ENCODE measurements at places on chromosomes 3 and 15.

- peak; percentile 93 for DNase-seq
These were observed 6.4 kb downstream of the CELSR3 start for GRCh38 chr3:48656061-48656840.

GRCh38 chr3:191280882-191281281 lies 48.3 kb upstream of the CCDC50 start:
- no peak for DNase-seq

GRCh38 chr3:70086336-70086735 lies 86.8 kb downstream of the SAMMSON start:
- DNase-seq, result no peak

- DNase-seq, result no peak
These were observed 21.3 kb downstream of the EFCC1 start for GRCh38 chr3:129022114-129023007.

DNA sequence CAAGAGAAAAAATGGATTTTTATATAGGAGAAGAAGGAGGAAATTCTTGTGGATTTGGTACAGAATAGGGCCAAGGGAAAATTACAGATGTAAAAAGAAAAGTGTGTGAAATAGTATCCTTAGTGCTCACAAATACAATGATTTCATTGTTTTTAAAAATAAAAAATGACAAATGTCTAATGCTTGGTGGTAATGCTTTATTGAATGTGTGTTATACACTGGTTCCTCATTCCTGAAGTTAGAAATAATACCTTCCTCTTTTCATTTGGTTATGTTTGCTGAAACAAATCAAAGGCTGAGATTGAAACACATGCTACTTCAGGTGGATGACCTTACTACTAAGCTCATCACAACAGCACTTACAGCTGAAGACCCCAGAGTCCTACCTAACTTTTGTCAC lies 37.7 kb upstream of the CCR2 start:
- no peak for DNase-seq

DNA sequence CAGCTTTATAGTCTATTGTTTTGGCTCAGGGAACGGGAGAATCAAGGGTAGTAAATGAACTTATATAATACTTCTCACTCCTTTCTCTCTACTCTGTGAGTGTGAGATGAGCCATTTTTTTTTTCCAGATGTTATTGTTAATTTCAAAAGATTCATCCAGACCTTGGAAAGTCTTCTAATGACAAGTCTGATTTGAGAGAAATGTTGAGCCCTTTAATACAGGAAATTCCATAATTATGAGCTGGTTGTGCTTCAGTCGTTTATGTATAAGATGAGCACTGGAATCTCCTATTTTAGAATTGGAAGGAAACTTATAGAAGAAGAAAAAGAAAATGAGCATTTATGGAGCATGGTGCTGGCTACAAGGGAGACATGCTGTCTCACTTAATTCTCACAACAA lies 92.0 kb downstream of the FBN1 start:
- no peak for DNase-seq

GRCh38 chr3:11140713-11141104 lies 13.6 kb upstream of the HRH1 start:
- no peak for DNase-seq

DNA sequence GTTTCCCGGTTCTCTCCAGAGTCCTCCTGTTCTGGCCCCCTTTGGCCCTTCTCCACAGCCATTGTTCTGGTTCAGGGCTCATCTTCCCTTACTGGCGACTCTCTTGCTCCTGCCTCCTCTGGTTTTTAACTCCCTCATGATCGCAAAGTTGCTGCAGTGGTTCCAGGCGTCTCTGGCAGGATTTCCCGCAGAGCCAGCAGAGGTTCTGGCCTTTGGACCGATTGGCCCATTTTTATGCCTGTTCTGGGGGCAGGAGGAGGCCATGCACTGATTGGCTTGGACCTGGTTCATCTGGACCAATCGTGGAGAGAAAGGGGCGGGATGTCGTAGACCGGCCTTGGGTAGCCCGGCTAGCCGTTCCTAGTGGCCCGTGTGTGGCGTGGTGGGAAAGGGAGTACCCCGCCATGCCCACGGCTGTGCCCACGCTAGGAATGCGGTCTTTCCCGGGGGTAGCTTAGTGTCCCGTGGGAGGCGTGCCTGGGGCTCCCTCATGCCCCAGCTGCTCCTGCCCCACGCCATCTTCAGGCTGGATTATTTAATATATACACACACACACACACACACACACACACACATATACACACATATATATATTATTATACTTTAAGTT lies 113.4 kb downstream of the FBLN2 start:
- DNase-seq, result no peak

- DNase-seq, result no peak
These were observed 57.4 kb upstream of the MYZAP start for GRCh38 chr15:57534281-57534680.

- DNase-seq, result no peak
These were observed 363 bp downstream of the EMC3 start for GRCh38 chr3:9986230-9986725.

- DNase-seq, result peak; percentile 34
These were observed 283.1 kb upstream of the ATP10A start for GRCh38 chr15:26146202-26146601.

GRCh38 chr3:150996731-150997130 lies 24.2 kb upstream of the CLRN1 start:
- no peak for DNase-seq

DNA sequence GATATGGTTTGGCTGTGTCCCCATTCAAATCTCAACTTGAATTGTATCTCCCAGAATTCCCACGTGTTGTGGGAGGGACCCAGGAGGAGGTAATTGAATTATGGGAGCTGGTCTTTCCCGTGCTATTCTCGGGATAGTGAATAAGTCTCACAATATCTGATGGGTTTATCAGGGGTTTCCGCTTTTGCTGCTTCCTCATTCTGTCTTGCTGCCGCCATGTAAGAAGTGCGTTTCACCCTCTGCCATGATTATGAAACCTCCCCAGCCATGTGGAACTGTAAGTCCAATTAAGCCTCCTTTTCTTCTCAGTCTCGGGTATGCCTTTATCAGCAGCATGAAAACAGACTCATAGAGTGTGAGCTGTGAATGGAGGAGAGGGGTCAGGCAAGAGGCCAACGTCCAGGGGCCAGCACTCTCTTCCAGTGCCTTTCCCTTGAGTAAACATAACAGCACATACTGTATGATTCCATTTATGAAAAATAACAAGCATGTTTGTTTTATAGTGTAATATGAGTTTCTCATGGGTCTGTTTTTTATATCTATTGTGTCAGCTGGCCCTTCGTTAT lies 16.3 kb upstream of the LCTL start:
- DNase-seq, result no peak

DNA sequence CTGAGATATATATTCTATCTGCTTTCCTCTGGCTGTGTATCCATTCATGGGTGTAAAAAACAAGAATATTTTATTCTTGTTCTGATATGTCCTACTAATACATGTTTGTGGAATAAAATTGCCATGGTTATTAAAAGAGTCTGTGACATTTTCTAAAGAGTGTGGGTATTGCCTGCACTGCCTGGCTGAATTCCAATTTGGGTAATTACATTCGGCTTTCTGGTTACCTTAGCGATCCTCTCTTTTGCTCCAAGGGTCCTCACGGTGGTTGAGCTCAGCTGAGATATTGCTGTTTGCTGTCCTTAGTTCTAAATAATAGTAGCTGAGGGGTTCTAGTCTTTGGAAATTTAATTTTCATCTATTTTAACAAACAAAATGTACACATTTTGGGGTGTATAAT lies 301.4 kb upstream of the DNAJC19 start:
- DNase-seq, result no peak

DNA sequence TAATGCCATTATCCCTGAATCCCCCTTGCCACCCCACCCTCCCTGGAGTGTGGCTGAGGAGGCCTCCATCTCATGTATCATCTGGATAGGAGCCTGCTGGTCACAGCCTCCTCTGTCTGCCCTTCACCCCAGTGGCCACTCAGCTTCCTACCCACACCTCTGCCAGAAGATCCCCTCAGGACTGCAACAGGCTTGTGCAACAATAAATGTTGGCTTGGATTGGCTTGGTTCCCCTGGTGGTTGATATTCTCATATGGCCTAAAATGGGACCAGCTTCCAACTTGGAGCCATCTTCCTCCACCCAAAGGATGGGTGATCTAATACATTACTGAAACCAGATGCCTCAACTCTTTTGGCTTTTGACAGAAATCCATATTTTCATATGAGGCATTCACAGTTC lies 34.9 kb downstream of the VIPR1 start:
- DNase-seq, result no peak

- DNase-seq, result no peak
These were observed 42.3 kb downstream of the RAB8B start for GRCh38 chr15:63231706-63232105.

- DNase-seq, result no peak
These were observed 1.2 kb downstream of the OSBPL11 start for GRCh38 chr3:125594125-125594524.

GRCh38 chr3:57512166-57512565 lies 32.0 kb downstream of the DNAH12 start:
- DNase-seq, result no peak

DNA sequence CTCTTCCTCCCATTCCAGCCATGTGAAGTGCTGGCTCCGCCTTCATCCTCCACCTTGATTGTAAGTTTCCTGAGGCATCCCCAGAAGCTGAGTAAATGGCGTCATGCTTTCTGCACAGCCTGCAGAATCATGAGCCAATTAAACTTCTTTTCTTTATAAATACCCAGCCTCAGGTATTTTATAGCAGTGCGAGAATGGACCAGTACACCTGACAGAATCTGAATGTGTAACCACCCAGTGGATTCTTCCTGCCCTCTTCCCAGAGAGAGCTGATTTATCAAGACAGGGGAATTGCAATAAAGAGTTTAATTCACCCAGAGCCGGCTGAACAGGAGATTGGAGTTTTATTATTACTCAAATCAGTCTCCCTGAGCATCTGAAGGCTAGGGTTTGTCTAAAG lies 86.6 kb downstream of the C3orf70 start:
- DNase-seq, result no peak

DNA sequence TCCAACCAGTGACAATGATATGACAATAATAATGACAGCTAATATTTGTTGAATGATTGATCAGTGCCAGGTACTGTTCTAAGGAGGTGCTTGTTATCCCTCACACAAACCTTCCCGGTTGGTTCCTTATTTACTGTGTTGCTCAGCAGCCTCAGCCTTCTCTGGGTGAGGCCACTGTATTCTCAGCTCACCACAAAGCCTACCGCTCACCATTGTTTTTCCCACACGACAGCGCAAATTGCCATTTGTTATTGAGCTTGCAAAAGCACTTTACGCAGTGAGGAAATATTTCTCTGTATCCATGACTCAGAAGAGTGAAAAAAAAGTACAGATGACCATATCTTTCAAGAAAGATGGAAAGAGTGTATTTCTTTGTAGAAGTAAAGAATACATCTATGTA lies 49.5 kb upstream of the PDZRN3 start:
- DNase-seq, result no peak

GRCh38 chr15:38954090-38954489 lies 389.5 kb upstream of the RASGRP1 start:
- DNase-seq, result no peak

- no peak for DNase-seq
These were observed 34.1 kb downstream of the CGNL1 start for GRCh38 chr15:57410373-57410772.

DNA sequence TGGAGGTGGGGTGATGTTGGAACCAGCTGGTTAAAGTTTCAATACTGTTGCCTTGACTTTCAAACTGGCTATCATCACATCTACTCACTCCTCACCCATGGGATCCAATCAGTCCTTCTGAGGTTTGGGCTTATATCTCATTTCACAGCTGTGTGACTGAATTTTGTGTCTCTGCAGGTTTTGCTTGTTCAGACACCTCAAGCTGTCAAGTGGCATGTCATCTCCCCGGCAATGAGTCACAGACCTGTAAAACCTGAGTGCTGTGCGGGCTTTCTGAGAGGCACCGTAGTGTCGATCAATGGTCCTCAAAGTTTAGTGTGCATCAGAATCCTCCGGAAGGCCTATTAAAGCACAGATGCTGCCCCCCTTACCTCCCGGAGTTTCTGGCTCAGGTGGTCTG lies 86.4 kb upstream of the RORA start:
- DNase-seq, result no peak

DNA sequence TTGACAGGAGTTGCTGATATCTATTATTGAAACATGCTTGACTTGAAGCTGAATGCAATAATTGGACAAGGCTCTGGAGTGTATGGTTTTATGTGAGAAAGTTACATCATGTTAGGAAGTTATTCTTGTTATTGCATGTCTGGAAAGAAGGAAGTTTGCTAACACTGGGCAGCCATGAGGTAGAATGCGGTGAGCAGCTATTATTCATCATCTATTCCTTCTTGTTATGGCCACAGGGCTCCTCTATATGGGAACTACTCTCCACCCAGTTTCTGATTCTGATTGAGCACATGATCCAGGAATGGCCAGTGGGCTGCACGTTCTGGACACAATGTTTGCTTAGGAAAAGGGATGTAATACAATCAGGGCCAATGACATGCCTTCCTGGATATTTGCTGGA lies 37.8 kb upstream of the SCN5A start:
- DNase-seq, result no peak

- no peak for DNase-seq
These were observed 418.4 kb downstream of the PDCD6IP start for GRCh38 chr3:34216711-34217335.

GRCh38 chr3:185851046-185851445 lies 26.2 kb upstream of the IGF2BP2 start:
- no peak for DNase-seq

- DNase-seq, result no peak
These were observed 36.2 kb upstream of the CPNE4 start for GRCh38 chr3:132071043-132071442.

- DNase-seq, result peak; percentile 49
These were observed 220.3 kb downstream of the PDZRN3 start for GRCh38 chr3:73404435-73404834.

DNA sequence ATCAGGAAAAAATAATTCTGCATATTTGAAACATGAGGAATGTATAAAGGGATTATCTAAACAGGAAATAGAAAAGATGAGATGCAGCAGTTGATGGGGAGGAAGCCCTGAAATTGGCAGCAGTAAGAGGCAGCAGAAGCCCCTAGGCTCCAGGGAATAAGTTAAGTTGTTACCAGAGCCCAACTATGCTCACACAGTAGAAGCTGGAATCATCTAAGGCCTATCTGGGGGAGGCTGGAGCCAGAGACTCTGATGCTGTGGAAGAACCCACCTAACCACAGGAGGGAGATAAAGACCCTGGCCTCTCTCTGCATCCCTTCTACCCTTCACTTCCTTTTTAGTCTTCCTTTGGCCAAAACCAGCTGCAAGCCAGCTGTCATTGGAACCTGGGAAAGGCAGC lies 519.7 kb downstream of the DIPK2A start:
- DNase-seq, result no peak

DNA sequence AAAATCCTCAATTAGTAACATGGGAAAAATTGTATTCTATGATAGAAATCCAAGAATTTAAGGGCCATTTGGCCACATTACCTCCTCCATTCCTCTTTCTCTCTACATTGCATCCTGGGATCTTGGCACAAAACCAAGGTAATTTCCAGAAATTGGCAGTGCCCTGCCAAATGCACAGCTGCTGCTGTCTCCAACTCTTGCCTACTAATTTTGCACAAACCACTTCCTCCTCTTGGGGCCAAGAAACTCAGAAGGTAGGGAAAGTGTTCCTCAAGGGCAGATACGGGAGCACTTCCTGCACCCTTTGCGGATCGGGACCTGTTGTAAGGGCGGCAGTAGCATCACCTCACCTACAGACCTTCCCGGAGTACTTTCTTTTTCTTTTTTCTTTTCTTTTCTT lies 57.8 kb downstream of the MAP3K13 start:
- DNase-seq, result no peak

GRCh38 chr3:13107661-13108060 lies 34.4 kb upstream of the IQSEC1 start:
- DNase-seq, result no peak

Data from retina (tissue), 1 donor.